ENCODE measurements at places on chromosomes 6 and 20.

DNA sequence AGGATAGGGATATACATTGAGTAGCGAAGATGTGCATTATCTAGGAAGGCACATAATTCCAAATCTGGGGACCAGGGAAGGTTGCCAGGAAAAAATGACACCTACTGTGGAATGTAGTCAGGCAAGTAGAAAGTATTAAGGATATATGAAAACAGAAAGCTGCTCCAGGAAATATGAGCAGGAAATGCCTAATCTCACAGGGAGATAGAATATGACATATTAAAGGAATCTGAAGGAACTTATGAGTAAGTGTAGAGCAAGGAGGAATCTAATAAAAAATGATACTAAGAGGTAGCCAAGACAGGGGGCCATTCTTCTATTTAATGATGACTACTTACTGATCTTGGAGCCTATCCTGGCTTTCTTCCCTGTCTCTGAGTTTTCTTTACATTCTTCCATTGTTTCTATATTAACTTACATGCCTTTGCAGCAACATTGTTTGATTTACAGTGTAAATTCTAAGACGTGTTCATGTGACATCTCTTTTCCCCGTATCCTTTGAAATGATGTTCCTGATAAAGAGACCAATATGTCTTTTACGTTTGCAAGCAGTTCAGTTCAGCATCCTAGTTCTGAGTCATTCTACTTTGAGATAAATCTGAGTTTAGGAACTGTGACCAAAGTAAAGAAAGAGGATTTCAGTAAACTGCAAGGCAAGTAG, 58.6 kb downstream of the TINAG start:
- DNase-seq, result no peak

DNA sequence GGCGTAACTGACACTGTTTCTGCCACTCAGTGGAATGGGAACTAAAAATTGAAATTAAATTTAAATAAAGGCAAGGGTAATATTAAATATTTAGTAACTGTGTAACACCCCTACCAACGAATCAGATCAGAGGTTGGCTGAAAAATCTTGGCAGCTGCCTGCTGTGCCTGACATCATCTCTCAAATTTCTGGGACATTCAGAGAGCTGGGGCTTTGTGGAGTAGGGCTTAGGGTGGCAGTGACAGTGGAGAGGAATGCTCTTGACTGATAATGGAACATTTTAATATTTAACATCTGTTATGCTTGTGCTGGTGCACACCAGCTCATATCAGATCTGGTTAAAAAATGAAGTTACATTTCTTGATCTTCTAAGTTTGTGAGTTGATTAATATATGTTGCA, 62.2 kb downstream of the RFPL4B start:
- no peak for DNase-seq

DNA sequence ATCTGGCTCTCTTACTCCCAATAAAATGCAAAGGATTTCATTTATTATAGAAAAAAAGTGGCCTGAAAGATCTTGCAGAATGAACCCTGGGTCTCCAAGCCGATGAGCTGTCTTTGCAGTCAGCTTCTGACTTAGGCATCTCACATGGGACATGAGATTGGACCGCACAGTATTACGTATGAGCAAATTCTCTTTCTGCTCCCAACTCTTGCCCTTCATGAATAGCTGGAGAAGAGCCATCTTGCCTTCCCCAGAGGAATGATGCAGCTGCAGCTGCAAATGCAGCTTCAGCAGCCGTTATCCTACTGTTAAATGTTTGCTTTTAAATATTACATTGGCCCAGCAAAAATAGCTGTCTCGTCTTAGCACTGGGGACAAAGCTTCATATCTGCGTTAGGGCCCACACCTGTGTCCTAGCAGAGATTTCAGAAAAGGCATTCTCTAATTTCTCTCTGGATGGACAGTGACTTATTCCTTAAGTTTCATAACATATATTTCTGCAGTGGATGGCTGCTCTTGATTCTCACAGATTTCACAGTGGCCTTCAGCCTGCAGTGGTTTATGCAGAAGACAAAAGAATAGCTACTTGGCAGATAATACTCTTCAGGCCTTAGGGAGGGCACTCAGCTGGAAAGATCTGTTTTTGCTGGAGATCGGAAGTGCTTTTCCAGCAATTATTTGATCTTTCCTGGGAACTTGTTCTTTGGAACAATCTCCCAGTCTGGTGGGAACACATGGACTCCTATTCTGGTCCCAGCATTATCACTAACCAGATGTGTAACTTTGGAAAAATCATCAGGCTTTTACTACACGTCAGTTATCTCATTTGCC, 129.2 kb downstream of the FYN start:
- DNase-seq, result no peak

DNA sequence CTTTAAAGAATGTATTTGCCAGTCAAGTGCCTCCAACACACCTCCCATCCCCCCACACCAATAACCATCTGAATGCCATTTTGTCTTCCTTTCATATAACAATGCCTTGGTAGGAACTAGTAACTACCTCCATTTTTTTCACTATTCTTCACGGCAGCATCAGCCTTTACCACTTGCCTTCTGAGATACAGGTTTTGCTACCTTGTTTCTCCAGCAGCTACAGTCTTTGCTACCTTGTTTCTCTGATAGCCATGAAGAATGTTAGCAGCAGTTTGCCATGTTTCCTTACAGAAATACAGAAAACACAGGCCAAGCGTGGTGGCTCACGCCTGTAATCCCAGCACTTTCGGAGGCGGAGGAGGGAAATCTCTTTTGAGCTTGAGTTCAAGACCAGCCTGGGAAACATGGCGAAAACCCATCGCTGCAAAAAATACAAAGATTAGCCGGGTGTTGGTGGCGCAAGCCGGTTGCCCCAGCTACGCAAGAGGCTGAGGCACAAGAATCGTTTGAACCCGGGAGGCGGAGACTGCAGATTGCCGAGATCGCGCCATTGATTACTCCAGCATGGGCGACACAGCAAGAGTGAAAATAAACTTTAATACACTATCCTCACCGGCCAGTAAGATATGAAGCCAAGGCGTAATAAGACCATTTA, 100.9 kb downstream of the HFE start:
- DNase-seq, result no peak

GRCh38 chr6:149983145-149983544, 19.4 kb downstream of the ULBP1 start:
- no peak for DNase-seq

- no peak for DNase-seq
These were observed 5.9 kb downstream of the MED20 start for GRCh38 chr6:41914869-41915530.

DNA sequence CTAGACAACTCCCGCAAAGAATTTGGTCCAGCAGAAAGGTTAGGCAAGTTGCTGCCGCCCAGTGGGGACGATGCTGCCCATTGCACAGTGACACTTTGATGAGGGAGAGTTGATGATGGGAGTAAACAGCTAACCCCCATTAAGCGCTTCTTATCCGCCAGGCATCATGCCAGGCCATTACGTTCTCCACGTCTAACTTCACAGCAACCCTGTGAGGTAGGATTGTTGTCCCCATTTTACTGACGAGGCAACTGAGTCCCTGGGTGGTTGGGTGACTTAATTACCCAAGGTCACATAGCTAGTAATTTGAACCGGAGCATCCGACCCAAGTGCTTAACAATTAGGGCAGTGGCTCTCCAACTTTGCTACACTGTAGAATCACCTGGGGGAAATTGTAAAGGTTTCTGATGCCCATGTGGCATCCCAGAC, 738 bp downstream of the RALGAPB start:
- DNase-seq, result no peak

GRCh38 chr6:135310291-135310690, 129.2 kb downstream of the MYB start:
- DNase-seq, result no peak

GRCh38 chr20:47727170-47727880, 58.0 kb downstream of the SULF2 start:
- DNase-seq, result peak; percentile 40

- no peak for DNase-seq
These were observed 3.9 kb downstream of the UTRN start for GRCh38 chr6:144289006-144289405.

DNA sequence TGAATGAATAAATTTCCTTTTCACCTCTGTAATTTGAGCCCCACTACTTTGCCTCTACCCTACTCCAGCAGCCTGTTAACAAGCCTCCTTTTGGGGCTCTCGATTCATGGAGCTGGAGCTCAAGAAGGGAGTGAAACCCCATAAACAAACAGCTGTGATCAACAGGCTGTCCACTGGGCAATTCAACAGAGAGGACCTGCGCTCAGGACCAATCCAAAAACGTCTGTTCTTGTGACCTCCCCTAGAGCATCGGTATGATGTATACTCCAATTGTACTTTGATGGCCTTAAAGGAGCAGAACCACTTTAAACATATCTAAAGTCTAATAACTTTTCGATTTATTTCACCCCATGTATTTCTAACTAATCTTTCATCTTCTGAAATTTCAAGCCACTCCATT, 37.4 kb downstream of the HIVEP2 start:
- DNase-seq, result no peak

GRCh38 chr6:147900247-147900830, 391.8 kb downstream of the SAMD5 start:
- DNase-seq, result no peak

GRCh38 chr6:7787137-7787608, 61.3 kb downstream of the BMP6 start:
- no peak for DNase-seq

- DNase-seq, result no peak
These were observed 45.4 kb downstream of the PRND start for GRCh38 chr20:4767084-4767483.

- no peak for DNase-seq
These were observed 136.6 kb downstream of the GMDS start for GRCh38 chr6:2108700-2109306.

GRCh38 chr6:53930330-53930729, 135.5 kb downstream of the LRRC1 start:
- DNase-seq, result no peak

DNA sequence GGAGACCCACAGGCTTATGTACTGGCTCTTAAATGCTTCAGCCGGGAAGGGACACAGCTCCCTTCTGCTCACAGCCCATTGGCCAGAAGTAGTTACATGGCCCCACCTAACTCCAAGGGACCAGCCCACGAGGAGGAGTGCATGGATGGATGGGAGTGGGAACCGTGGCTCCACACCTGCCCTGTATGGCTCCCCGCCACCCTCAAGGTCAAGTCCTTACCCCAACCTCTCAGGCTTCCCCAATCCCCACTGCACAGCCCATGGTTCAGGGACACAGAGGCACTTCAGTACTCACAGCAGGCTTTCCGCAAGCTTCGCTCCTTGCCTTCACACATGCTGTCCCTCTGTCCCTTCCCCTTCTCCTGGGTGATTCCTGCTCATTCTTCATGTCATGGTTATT, 137.9 kb upstream of the KCNG1 start:
- no peak for DNase-seq

GRCh38 chr6:43311666-43312065, 3.0 kb upstream of the CRIP3 start:
- DNase-seq, result no peak

DNA sequence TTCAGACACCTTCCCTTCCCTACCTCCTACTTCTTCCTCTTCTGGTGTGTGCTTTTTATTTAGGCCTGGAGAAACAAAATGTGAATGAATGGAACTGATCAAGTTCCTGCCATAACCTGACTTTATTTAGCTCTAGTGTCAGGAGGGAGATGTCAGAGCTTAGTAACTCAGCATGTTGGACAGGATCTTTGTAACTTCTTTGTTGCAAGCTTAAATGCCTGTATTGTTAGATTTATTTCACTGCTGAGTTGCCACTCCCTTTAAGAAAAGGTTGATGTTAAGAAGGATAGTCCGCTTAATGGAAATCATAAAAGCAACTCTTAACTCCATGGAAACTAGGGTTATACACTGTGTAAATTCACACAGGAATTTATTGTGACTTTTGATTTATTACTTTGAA, 2.2 kb downstream of the FAM120B start:
- no peak for DNase-seq

- no peak for DNase-seq
These were observed 54.8 kb upstream of the GCM1 start for GRCh38 chr6:53203483-53203882.

DNA sequence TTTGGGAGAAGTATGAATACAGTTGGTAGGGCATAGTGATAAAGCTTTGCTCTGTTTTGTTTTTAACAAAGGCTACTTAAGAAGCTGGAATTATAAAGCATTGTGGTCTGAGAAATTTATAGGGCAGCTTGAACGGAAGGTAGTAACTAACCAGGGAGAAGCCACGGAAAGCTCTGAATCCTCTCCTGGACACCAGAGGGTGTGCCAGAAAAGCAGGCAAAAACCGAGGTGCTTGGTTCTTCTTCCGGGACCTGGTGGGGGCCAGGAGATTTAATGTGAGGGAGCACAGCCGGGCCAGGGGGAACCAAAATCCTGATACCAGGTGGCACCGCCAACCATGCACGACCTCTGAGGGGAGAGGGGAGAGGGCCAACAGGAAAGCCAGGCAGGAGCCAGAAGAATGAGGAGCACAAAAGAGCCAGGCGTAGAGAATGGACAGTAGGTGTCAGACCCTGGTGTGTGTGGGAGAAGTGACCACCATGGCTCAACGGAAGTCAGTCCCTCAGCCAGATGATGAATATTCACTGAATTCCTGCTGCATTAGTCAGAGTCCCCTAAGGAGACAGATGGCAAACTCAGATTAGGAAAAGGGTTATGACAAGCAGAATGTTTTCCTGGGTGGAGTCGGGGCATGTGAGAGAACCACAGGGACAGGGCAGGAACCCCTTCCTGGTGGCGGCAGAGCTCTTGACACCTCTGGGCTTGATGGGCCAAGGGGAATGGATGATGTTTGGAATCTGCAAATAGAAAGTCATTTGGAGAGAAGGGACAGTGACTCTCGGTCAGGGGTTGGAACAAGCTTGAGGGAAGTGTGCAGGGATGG, 262.3 kb downstream of the ZNF217 start:
- DNase-seq, result no peak

DNA sequence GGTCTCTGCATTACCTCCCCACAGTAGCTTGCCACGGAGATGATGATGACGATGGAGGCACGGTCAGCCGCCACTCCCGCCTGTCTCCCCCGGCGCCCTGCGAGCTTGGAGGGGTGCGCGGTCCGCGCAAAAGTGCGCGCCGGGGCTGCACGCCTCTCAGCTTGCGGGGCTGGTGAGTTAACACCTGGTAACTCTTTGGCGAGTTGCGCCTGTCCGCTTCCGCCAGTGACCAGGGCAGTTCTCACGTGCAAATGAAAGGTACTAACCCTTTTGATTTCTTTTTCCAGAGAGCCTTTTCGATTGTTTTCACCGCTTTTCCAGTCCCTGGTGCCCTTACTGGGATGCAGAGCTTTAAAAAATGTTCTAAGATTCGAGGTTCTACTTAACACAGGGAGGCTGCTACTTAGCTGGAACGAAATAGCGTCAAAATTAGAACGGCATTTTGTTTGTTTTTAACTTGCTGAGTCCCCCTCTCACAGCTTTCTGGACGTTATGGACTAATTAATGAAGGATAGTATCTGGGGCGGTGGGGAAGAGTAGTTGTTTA, 6.2 kb downstream of the GRIK2 start:
- DNase-seq, result no peak

Data from stimulated activated CD8-positive, alpha-beta memory T cell treated with anti-CD3 and anti-CD28 coated beads, Interleukin-7, amount 100 ng/mL, for 1 hour (primary cell).